Hematopoietic multipotent progenitor cell treated with erythropoietin and hydrocortisone succinate and interleukin-3 and kit ligand, for 17 days (in vitro differentiated cells): ENCODE measurements at places on chromosomes 1 and 21.

GRCh38 chr21:45634511-45635183 is 8.9 kb upstream of the PCBP3 start:
- no peak for DNase-seq

GRCh38 chr1:29586991-29587745 is 350.8 kb downstream of the PTPRU start:
- no peak for DNase-seq

GRCh38 chr1:65277605-65278347 is 31.6 kb upstream of the DNAJC6 start:
- DNase-seq: peak; percentile 89

DNA sequence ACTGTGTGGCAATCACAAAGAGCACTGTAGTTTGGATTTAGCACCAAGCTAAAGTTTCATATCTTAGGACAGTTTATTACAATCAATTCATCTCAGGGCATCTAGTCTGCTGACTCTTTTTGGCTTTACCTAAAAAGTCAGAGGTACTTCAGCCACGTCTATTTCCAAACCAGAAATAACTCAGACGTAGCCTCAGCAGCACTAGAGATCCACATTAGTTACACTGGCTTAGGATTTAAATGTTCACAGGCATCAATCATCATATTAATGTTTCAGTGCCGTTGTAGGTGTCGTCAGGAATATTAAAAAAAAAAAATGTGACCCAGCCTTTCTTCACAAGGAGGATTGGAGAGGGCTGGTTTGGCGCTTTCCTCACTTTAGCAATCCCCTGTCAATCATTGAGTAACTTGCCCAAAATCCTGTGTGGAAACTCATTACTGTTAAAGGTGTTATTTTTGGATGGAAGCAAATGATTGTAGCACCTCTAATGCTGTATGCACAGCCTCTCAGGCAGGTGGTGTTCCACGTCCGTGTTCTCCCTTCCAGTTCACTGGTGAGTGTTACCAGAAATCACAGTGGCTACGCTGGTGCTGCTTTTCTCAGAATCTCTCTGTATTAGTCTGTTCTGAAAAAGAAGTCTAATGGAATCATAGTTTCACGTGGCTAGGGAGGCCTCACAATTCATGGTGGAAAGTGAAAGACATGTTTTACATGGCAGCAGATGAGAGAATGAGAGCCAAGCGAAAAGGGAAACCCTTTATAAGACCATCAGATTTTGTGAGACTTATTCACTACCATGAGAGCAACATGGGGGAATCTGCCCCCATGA is 45.4 kb downstream of the NEK7 start:
- no peak for DNase-seq

- DNase-seq: no peak
Measured at GRCh38 chr1:112388436-112388835, 7.6 kb upstream of the CTTNBP2NL start.
